ENCODE measurements at places on chromosomes 7 and 10. TPM values are rescaled to one million over a fixed set of nuclear protein-coding genes. Genes with fewer than 3 reads are reported as not detected.
A peak's percentile ranks its signal among the peaks of the same experiment; 100 is the strongest.

Gene FFAR4
- total RNA-seq = not detected

DNA sequence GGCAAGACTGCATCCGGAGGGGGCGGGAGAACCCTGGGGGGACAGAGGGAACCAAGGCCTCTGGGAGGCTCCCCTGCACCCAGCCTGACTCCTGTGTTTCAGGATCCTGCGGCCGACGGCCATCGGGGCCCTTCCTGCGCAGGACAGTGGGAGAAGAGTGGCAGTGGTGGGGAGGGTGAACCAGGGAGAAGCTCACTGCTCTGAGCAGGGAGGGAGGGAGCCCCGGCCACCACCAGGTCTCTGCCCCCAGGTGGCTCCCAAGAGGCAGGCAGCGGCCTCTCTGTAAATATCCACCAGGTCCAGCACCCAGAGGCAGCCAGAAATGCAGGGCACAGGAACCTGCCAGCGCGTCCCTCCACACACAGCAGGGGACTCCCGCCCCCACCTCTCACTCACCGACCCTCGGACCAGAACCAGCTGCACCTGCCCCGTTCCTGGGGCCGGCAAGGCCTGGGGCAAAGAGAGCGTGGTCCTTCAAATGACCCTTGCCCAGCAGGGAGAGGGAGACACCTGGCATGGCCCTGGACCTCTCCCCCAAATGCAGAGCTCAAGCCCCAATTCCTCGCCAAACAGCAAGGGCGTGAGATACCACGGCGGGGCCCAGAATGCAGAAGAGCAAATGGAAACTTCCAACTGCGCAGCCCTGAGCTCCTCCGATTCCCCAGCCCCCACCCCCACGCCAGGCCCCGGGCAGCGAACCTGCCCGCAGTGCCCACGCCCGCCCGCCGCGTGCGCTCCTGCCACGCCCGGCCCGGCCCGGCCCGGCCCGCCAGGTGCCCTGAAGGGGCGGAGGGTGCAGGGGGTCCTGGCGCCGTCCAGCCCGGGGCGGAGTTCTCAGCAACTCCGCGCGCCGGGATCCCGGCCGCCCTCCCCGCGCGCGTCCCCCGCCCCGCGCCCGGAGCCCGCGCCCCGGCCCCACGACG, 805 bp downstream of the RASGEF1A start:
- DNase-seq = peak; percentile 66

DNA sequence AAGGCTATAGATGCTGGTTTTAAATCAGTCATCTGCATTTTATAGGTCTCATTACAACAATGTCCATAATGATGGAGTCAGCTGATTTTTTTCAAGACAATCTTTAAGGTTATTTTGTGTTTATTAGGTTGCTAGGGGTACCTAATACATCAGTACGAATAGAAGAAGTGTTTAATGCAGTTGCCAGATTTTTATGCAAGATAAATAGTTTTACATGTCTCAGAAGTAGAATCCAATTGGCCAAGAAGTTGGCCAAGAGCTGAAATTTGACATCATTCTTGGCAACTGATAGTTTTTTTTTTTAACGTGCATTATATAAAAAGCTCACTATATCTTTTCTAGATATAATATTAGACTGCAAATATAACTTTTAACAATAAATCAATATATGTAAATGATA, 208.5 kb downstream of the TRIL start:
- DNase-seq = no peak

DNA sequence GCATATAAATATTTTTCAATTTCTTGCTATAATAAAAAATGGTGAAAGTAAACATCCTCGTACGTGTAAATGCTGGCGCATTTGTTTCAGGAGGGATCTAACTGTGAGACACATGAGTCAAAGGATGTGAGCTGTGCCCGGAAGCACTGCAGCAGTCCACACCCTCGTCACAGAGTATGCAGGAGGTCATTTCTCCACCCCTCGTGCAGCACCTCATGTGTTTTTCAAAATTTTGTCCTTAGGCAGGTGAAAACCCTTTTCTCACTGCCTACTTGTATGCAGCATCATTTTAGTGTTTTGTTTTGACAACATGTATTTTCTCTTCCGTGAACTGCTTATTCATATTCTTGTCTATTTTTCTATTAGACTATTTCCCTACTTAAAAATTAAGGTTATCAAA, 162.7 kb downstream of the AVL9 start:
- DNase-seq = no peak

- DNase-seq = peak; percentile 54
Observed at GRCh38 chr7:64887756-64888508, 15.1 kb upstream of the ZNF273 start.

DNA sequence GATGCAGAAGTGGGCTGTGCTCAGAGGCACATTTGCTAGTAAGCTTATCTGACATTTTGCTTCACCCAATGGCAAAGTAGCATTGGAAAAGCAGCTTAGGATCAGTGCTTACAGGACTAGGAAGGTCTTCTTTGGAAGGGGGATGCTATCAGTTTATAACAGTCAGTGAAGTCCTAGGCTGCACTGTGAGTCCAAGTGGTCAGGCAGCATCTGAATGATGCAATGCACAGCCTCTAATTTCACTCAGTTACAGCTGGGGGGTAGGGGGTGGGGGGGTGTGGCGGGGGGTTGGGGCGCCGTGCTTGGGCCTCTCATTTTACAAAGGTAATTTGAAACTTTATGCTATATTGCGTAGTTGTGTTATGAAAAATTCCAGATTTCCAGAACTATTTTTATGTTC, 652.3 kb upstream of the MGMT start:
- no peak for DNase-seq

- DNase-seq = no peak
Observed at GRCh38 chr10:13120786-13121499, 21.0 kb downstream of the OPTN start.

All from activated CD8-positive, alpha-beta T cell treated with anti-CD3 and anti-CD28 coated beads, Interleukin-2, amount 10 ng/mL, durations not matched to agents 7 days and 5 days (primary cell).